ENCODE measurements at places on chromosomes 4 and X.
A peak's percentile ranks its signal among the peaks of the same experiment; 100 is the strongest.

DNA sequence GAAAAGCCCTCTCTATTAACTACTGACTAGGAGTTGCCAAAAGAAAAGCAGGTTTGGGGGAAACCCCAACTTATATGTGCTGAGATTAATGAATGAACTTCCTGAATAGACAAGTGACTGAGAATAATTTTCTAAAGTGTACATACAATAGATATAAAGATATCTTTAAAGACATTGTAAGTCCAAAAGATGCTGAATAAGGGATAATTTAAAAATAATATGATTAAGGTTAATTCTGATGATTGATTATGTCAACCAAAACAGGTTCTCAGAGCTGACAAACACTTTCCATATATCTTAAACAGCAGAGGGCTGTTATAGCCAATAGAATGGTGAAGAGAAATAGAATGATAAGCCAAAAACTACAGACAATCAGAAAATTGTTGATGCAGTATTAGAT lies 28.6 kb downstream of the AGA start:
- no peak for DNase-seq

DNA sequence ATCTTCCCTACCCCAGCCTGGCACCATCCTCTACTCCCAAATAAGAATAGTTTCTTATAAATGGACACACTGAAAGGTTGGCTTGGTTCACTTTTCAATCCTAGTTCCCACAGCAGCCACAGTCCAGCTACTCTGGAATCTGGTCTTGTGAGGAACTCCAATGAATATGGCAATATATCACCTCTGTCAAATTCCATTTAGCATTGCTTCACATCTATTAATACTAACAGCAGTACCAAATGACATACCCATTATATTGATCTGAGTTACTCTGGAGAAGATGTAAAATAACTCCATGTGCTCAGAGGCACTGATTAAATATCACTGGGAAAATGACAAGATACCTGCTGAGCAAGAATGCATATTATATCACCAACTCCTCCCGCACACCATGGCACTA lies 8.6 kb downstream of the OPHN1 start:
- DNase-seq, result no peak

- no peak for DNase-seq
Measured at GRCh38 chr4:1961563-1961962, 47.2 kb downstream of the NELFA start.

GRCh38 chrX:154372612-154373022 lies 1.8 kb downstream of the FLNA start:
- no peak for DNase-seq

GRCh38 chr4:137823007-137823406 lies 290.7 kb upstream of the PCDH18 start:
- DNase-seq, result no peak

GRCh38 chr4:71691416-71692073 lies 92.3 kb downstream of the GC start:
- DNase-seq, result no peak

DNA sequence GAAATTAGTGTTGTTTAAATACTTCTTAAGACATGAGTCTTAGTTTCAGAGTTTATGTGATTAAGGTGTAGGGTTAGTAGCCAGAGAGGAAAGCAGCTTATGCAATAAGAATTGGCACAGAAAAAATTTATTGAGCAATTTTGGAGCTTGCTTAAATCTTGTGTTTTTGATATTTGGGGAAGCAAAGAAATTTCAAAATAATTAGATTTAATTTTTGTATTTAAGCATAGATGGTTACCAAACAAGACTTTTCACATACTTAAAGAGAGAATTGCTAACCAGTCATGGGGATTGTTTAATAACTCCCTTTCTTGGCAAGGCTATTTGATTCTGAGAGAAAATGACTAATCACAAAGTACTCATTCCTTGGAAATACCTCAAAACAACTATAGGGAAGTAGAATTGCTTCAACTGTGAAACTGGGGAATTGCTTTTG lies 202.0 kb upstream of the GRID2 start:
- DNase-seq, result no peak

DNA sequence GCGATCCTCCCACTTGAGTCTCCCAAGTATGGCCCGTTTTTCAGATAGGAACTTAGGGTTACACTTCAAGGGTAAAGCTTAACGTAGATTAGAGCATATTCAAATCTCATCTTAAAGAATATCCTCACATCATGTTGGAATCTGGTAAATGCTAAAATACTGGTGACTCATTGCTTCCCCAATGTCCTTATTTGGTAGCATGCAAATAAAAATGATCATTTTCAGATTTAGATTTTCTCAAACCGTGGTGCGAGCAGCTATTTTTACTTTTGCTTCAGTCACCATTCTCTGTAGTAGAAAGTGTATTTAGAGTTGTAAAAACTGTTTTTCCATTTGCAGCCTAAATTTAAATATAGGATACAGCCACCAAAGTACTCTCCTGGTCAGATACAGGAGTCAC lies 101.5 kb upstream of the MAML3 start:
- no peak for DNase-seq

DNA sequence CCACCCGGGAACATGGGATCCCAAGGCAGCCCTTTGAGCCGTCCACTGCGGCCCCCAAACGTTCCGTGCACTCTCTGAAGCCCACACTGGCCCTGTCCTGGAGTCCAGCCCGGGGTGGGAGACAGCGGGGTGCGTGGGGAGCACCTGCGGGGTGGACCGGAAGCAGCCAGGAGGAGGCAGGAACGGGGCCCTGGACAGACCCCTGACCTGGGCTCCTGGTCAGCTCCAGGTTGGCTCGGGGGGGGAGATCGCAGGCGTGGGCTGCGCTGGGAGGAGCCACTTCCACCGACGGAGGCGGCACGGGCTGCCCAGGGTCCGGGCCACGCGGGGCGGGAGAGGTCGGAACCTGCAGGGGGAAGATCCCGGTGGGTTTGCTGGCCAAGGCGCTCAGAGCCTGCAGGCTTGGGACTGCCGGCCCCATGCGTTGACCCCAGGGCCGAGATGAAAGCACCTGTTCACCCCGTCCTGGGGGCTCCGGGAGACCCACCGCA lies 5.7 kb upstream of the PLCXD1 start:
- no peak for DNase-seq

- no peak for DNase-seq
Measured at GRCh38 chrX:125203737-125204578, 115.7 kb upstream of the TEX13C start.

GRCh38 chr4:101527188-101527587 lies 179.9 kb upstream of the PPP3CA start:
- no peak for DNase-seq

DNA sequence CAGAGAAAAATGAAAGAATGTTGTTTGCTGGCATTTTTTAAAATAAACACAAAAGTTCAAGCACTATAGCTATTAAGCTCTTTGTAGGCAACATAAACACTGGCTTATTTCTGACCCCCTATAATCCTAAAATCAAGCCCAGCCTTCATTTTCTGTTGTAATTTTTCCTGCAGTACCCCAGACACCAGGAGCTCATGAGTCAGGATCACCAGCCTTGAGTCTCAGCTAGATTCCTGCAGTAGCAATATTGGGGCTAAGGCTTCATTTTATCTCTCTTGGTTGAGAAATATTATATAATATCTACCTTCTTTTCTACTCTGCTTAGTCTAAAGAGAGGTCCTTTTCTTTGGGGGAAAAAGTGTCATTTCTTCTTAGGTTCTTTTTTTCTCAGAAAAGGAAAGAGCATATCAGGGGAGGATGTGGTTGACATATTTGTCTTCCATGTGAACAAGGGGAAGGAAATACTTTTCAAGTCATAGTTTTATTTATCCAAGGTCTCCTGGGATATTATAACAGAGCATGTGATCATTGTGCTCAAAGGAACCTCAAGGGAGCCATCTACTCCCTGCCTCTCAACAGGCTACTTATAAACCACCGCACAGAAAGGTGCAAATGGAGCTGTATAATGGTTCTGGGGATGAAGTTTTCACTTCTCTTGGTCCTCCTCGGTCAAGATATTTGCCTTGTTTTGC lies 678.3 kb upstream of the NR3C2 start:
- no peak for DNase-seq

- no peak for DNase-seq
Measured at GRCh38 chrX:38500866-38501265, 60.5 kb upstream of the TSPAN7 start.

DNA sequence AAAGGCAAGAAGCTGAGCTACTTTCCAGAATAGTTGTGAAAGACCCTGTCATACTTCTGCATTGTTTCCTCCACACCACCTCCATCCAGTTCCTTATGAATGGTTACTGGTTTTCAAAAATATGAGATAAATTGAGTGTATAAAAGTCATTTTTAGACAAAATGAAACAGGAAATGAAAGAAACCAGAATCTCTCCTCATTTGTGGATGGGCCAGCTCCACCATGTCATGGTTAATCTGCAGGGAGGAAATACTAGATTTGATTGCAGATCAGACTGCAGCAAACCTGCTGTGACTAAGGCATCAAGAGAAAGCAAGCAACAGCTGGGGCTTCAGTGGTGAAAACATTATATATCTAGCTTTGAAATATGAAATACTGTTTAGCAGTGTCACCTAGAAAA lies 23.8 kb downstream of the F9 start:
- no peak for DNase-seq

GRCh38 chr4:120826449-120826848 lies 96.1 kb downstream of the PRDM5 start:
- DNase-seq, result no peak

DNA sequence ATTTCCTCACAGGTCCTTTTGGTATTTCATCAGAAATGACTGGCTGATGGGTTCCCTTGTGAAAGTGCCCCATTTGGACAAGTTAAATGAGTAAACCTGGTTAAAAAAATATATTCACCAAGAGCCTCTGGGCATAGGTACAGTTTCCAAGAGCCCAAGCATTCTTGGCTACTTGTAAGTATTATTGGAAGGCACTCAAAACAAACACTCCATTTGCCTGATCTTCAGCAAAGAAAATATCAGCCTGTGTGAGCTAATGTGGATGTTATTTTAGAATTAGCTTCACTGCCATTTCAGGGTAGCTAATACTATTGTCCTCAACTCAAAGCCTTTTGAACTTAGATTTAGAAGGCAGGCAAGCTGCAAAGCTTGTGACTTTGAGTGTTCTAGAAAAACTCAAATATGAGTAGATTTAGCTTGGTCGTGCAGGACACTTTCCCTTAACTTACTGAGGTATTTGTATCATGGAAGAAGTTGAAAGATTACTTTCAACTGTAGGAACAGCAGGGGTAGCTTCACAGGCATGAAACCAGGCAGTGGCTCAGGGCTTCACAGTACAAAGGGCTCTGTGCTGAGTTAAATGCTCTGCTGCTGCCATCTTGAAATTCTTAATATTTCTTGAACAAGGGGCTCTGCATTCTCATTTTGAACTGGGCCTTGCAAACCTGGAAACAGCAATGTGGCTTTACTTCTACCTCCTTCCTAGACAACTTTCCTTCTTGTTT lies 177.2 kb downstream of the AMELX start:
- DNase-seq, result no peak

- no peak for DNase-seq
Measured at GRCh38 chr4:2886622-2887021, 43.0 kb downstream of the ADD1 start.

DNA sequence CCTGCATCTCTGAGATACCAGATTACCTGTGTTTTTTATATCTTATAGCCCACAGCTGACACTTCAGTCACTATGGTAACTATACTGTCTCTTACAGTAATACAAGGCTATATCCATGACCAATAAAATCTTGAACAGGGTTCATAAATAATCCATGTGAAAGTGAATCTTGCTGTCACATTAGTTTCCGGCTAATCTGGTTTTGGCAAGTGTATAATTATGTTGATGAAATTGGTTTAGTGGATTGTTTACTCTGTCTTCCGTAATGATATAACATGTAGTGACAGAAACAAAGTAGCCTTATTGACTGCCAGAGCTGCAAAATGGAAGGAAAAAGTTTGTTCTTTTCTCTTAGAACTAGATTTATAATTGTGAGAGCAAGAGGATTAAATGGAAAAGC lies 686.6 kb upstream of the PABPC4L start:
- DNase-seq, result no peak

GRCh38 chrX:50813843-50814661 lies at the start of gene SHROOM4:
Gene SHROOM4 (minus strand): TSS chrX:50814194. CDS start chrX:50814018, 176 bp downstream.
- DNase-seq, result peak; percentile 84

GRCh38 chr4:155548173-155548572 lies 118.5 kb upstream of the GUCY1A1 start:
- DNase-seq, result no peak

- no peak for DNase-seq
Measured at GRCh38 chrX:136417806-136418205, 69.9 kb upstream of the BRS3 start.

DNA sequence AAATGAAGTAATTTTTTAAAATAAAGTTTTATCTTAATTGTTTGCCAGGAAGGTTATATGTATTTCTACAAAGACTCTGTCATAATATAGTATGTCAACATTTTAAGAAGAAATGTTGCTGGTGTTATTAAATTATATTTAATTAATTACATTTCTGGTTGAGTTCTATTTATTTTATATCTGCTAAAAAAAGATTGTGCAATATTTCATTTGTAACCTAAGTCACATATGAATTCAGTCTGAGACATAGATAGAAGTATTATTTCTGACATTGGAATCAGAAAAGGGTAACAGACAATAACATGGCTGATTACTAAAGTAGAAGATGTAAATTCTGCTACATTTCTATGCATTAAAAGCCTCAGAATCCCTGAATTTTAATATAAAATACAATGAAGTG lies 1985.1 kb downstream of the C4orf33 start:
- no peak for DNase-seq

DNA sequence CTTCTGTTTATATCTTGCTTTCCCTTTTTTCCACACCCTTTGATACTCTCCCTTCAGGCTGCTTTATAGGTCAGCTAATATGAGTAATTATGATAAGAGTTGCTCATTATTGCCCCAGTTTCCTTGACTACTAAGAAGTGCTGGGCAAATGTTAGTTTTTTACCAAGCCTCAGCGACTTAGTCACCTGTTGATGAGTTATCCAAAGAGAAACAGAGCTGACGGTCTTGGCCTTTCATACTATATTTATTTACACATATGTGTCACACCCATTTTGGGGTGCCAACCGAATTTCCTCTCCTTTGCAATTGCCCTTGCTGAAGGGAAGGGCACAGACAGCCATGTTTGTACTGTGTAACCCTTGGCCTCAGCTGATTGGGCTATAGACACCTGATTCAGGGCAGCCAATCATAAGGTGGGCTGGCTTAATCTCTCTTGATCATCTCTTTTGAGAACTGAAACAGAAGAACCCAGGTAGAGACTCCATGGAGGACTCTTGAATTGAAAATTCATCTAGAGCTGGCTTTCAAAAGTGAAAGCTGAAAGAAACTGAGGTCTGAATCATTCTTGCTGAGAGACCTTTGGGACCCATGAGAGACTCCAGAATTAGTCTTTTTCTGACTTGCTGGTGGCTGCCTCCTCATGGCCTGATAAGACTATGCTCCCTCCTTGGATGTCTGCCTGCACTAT lies 111.7 kb upstream of the RPS6KA3 start:
- DNase-seq, result no peak
